ENCODE measurements at places on chromosomes 13 and 19. TPM values are rescaled to one million over a fixed set of nuclear protein-coding genes. Genes with fewer than 3 reads are reported as not detected.

DNA sequence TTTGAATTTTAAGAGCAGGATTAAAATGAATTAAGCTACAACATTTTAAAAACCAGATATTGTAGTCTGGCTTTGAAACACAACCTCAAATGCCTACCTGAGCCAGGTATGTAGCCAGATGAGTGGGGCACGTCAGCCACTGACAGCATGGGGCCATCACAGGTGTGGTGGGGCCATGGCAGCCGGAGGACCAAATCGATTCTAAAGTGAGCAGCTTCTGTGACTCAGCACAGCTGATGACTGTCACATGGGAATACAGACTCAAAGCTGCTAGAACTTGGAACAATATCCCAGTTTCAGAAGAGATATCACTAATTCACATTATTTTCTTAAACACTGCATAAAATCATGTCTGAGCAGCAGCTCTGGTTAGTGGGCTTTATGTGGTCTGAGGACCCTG is 52.8 kb downstream of the SERP2 start:
- no peak for DNase-seq

DNA sequence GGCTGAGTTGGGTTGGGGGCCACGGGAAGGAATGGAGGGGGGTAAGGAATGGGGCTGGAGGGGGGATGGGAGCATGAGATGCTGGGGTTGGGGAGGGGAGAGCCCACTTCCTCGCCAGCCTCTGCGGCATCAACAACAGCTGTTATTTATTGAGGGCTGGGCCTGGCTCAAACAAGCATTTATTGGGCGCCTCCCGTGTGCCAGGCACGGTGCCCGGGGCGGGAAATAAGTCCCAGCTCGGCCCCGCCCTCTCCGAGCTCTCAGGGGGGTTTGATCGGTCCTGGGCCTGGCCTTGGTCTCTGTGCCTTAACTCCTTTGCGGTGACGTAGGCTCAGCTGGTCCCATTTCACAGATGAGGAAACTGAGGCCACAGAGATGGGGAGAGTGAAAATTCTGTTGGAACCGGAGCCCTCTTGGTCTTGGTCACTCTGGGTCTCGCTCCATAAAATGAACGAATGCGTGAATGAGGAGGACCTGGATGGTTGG is 919 bp upstream of the ADAMTS10 start:
- peak; percentile 37 for DNase-seq

GRCh38 chr13:100396776-100397175 is 191.8 kb downstream of the GGACT start:
- DNase-seq = no peak

- DNase-seq = no peak
These were observed 14.8 kb downstream of the DHX34 start for GRCh38 chr19:47363758-47364531.

GRCh38 chr19:19578252-19578651 is 40.2 kb downstream of the CILP2 start:
- DNase-seq = no peak

DNA sequence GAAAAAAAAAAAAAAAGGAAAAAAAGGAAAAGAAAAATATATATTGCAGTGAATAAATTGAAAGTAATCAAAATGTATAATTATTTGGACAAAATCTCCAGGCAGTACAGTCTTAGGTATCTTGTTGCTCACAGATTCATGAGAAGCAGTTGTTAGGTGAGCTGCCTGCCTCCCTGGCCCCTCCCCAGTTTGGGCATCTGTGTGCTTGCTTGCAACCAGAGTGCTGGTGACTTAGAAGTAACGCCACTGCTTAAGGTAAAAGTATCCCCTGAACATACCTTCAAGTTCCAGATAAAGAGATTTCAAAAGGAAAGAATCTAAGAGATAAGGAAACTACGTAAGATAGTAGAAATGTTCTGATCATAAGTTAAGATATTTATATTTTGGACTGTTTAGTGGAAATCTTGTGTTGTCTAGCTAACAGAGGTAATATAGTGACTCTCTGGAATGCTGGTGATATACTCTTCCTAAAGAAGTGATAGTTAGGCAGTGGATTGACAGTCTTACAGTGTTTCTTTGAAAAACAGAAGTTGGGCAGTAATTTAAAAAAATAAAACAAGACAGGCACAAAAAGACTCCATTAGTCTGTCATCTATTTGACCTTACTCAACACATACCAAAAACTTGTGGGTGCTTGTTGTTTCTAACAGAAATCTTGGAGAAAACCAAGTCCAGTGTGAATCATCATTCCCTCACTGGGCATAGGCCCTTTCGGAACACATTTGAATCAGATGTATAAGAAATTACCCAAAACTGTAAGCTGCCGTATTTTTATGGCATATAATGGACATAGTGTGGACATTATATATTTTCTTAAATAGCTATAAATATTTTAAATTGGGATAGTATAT is 38.3 kb upstream of the KCTD4 start:
- no peak for DNase-seq

- no peak for DNase-seq
These were observed 215.5 kb upstream of the HTR2A start for GRCh38 chr13:47112205-47112902.

DNA sequence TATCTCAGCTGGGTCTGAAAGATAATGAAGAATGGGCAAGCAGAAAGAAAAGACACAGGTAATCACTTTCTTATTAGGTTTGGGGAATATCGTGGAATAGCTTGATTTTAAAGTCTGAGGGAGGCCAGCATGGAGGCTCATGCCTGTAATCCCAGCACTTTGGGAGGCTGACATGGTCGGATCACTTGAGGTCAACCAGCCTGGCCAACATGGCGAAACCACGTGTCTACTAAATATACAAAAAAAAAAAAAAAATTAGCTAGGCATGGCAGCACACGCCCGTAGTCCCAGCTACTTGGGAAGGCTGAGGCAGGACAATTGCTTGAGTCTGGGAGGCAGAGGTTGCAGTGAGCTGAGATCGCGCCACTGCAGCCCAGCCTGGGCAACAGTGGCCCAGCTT is 1.5 kb upstream of the PAFAH1B3 start:
- DNase-seq = no peak

The SIGLEC10 gene
- total RNA-seq = 0.91 TPM

DNA sequence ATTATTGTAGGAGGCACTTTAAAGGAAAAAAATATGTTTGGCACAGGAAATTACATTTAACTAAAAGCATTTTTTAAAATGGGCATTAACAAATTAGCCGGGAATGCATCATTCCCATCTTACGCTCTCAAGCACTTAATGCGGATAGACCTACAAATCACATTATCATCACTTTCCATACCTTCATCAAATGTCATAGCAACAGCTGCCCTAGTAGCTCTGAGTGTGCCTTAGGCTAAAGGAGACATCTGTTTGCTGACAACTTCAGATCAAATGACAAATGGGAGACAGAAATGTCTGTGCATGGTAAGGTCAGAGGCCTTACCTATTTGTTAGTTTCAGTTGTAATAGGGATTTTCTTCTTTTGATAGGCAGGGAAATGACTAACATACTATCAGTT is 773.2 kb upstream of the SLC10A2 start:
- DNase-seq = no peak

All from activated naive CD8-positive, alpha-beta T cell treated with anti-CD3 and anti-CD28 coated beads, Interleukin-2, amount 10 ng/mL, durations not matched to agents 7 days and 5 days (primary cell).